ENCODE measurements at places on chromosomes 12 and 14. TPM values are rescaled to one million over a fixed set of nuclear protein-coding genes. Genes with fewer than 3 reads are reported as not detected.

- no peak for DNase-seq
Observed at GRCh38 chr12:112342587-112342986, 39.6 kb downstream of the HECTD4 start.

TSHR gene
- not detected for total RNA-seq

P2RX2 gene
- total RNA-seq = not detected

DNA sequence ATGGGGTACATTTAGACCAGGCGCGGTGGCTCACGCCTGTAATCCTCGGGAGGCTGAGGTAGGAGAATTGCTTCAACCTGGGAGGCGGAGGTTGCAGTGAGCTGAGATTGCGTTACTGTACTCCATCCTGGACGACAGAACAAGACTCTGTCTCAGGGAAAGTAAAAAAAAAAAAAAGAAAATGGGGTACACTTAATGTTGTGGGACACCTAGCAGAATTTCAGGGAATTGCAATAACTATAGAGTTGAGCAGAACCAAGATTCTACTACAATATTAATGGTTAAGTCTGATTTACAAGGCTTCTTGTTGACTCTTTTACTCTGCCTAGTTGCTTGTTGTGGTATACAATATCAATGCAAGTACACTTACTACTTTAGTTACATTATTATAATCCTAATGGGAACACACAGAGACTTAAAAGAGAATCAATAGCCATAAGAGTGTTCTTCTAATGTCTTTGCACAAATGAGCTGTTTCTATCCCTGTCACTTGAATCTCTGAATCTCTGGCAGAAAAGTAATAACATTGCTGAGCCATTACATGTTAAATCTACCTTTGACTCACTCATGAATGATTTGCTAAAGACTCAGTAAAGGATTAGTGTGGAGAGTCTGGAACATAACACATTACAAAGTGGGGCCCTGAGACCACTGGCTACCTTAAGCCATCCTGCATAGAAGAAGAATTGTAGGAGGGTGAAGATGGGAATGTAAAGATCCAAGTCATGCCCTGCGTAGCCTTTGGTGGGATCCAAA is 22.7 kb downstream of the BEST3 start:
- DNase-seq = no peak

ASB2 gene
- 26.4 TPM for total RNA-seq

- DNase-seq = no peak
Observed at GRCh38 chr12:34046570-34046969, 24.3 kb downstream of the ALG10 start.

DNA sequence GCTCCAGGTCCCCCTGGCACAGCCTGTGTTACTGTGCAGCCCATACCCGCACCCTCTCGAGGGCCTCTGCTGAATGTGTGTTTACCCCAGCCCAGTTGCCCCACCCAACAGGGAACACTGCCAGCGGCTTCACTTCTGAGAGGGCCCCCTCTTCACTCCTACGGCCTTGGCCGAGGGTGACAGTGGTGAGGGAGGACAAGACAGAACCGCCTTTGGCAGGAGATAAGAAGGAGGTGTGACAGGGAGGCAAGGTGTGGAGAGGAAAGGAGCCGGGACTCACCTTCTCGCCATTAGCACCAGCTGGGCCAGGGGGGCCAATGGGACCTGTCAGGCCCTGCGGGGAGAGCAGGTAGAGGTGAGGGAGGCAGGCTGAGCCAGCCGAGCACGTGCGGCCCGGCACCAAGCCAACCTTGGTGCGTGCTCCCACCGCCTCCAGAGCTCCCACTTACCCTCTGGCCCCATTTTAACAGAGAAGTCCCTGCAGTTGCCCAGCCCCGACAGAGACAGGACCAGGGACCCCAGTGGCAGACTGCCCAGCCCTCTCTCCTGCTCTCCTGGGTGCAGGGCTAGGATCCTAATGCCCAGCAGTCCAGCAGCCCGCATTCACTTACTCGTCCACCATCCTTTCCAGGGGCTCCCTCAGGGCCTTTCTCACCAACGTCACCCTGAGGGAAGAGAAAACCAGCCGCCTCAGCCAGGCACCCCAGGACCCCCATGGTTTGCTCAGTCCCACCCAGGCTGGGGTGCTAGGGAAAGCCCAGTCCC is 18.3 kb downstream of the TMEM106C start:
- no peak for DNase-seq

ITGB7 gene
- 105 TPM for total RNA-seq

DNA sequence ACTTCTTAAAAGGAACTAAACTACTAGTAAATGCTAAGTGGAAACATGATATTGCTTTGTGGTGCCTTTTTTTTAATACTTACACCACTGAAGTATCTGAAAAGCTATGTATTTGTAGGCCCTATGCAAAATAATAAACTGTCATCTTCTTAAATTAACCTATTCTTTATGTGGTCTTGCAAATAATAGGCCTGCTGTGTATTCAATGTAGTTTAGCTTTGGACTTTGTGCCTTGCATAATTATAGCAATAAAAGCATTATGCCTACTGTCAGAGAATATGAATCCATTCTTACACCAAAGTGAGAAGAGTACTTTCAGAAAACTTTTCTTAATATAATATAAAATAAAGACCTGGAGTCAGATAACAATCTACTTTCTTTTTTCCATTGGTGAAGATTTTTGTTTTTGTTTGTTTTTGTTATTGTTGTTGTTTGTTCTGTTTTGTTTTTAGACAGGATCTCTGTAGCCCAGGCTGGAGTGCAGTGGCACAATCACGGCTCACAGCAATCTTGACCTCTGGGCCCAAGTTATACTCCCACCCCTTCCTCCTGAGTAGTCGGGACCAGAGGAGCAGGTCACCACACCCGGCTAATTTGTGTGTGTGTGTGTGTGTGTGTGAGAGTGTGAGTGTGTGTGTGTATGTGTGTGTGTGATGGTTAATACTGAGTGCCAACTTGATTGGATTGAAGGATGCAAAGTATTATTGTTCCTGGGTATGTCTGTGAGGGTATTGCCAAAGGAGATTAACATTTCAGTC is 213.8 kb downstream of the SLC6A15 start:
- no peak for DNase-seq

GRCh38 chr14:33925946-33926345 is 24.9 kb downstream of the EGLN3 start:
- DNase-seq = no peak

P3H3 gene
- 0.60 TPM for total RNA-seq

RASSF9 gene
- total RNA-seq = not detected

- no peak for DNase-seq
Observed at GRCh38 chr12:9361879-9362326, 153.7 kb upstream of the PZP start.

DNA sequence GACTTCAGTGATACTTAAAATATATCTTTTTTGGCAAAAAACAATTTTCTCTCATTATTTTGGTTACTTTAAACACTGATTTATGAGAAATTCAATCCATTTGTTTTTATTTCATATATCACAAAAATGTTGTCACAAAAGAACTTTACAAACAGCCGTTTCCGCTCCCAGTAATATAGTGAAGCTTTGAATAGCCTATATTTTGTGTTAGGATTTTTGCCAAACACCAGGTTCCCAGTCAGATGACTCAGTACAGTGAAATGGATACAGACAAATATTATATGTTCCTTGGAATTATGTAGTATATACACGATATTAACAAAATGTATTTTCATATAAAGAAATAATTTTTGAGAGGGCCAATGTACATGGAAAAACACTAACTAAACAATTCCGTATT is 411.1 kb downstream of the CCER1 start:
- no peak for DNase-seq

- peak; percentile 9 for DNase-seq
Observed at GRCh38 chr12:74365178-74365964, 172.3 kb upstream of the ATXN7L3B start.

- DNase-seq = peak; percentile 0
Observed at GRCh38 chr14:104111301-104112112, 26.0 kb downstream of the ASPG start.

DNA sequence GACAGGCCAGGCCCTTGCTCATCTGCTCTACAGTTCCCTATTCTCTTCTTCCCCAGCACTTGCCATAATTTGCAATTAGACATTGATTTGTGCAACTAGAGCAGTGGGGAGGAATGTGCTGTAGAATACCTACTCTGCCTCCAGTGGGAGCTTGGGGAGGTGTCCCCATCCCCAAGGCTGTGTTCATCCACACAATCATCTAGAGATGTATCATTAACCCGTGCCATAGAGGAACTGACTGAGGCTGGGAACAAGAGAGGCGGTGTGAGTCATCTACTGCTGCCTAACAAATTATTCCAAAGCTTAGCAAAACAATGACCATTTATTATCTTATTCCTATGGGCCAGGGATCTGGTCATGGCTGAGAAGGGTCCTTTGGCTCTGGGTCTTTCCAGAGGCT is 5.1 kb upstream of the OTUB2 start:
- no peak for DNase-seq

DNA sequence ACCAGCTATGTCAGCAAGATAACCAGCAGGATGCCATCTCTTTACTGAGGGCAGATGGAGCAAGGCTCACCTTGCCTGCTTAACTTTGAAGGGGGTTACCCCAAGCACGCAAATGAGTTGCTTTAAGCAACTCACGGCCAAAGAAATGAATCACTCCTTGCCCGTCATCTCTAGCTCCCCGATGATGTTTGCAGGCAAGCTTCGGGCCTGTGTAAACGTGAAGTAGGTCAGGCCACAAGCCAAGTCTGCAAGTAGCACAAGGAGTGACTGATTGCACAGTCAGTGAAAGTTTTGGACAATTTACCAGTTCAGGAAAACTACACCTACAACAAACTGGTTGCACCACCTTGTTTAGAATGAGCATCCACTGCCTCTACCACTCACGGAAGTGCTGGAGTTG is 699.7 kb upstream of the TBX3 start:
- DNase-seq = no peak

SMCO2 gene
- total RNA-seq = not detected

TMEM63C gene
- total RNA-seq = 0.89 TPM

DNA sequence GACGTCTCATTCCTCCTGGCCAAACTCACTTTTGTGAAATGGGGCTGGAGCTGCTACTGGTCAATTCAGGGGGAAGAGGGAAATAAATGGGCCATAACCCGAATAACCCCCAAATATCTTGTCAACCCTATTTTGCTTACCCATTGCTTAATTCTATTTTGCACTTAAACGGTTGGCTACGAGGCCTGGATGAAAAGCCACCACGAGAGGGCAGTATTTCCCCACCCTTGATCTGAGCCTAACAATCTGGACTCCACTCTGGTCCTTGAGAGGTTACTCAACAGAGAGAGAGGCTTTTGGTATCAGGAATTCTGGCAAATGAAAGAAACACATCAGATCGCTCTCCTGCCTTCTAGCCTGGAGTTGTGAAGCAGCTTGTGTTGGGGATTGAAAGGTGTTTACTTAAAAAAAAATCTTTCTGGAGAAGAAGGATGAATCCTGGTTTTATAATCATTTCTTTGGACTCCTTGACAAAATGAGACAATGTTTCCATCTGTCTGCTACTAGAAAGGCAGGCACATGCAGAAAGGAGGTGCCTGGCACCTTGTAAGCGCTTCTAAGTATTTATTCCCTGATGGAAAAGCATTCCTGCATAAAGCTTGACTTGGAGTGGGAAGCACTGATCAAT is 22.4 kb upstream of the FBXO21 start:
- peak; percentile 50 for DNase-seq

ISCA2 gene
- 29.7 TPM for total RNA-seq

DNA sequence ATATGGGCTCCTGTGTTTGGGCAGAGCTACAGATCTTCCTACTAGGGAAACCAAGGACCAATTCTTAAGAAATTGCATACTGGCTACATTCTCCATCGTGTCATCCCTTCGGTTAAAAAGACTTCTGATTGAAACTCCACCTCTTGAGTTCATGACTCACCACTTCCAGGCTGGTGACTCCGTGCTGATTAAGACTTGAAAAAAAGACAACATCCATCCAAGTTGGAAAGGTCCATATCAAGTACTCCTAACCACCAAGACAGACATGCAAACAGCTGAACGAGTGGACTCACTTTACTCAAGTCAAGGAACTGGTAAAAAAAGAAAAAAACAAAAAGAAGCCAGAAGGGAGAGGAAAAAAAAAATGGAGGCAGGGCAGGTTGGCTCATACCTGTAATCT is 63.4 kb downstream of the APOBEC1 start:
- no peak for DNase-seq

DNA sequence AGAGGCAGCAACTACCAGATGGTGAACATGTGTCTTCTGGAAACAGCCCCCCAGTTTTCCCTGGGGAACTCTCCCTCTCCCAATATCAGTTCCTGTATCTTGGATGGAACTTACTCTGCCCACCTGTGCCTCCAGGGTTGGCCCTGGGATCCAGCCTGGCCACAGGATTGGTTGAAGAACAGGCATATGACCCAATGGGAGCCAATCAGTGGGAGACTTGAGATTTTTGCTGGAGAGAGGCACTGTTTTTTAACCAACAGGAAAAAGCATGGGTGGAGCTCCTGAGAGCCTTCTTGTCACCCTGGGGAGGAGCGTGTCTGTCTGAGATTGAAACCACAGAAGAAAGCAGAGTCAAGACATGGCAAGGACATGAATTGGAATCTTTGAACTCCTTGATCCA is 33.6 kb upstream of the COX6A1 start:
- DNase-seq = no peak

DNA sequence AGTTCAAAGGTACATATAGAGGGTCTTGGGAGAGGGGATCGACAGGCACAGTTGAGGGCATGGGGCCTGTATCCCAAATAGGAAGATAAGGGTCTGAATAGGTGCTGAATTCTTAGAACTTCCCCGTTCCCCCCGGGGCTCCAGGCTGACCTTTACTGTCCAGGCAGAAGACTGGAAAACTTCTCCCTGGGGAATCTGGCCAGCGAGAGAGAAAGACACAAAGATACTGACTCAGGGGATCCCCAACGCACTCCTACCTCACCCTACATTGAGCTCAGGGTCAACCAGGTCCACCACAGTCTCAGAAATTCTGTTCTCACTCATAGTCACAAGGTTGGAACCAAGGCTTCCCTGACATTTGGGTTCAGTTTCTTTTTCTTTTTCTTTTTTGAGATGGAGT is 46.2 kb downstream of the ACACB start:
- DNase-seq = no peak

GRCh38 chr14:91744068-91744480 is 12.2 kb upstream of the CATSPERB start:
- DNase-seq = no peak

PRH2 gene
- not detected for total RNA-seq

PRKAB1 gene
- total RNA-seq = 26.1 TPM

SAMD4A gene
- 4.7 TPM for total RNA-seq

KLRC1 gene
- 0.52 TPM for total RNA-seq

DNA sequence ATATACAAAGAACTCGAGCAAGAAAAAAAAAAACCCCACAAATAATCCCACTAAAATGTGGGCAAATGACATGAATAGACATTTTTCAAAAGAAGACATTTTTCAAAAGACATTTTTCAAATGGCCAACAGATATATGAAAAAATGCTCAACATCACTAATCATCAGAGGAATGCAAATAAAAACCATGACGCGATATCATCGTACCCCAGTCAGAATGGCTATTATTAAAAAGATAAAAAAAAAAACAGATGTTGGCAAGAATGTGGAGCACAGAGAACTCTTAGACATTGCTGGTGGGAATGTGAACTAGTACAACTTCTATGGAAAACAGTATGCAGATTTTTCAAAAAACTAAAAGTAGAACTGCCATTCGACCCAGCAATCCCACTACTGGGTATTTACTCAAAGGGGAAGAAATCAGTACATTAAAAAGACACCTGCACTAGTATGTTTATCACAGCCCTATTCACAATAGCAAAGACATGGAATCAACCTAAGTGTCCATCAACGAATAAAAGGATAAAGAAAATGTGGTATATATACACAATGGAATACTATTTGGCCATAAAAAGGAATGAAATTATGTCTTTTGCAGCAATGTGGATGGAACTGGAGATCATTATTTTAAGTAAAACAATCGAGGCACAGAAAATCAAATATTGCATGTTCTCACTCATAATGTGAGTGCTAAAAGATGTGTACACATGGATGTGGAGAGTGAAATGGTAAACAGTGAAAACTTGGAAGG is 16.3 kb downstream of the ZBTB39 start:
- DNase-seq = no peak

AQP6 gene
- total RNA-seq = not detected
